ENCODE measurements at places on chromosomes 6 and 20. TPM values are rescaled to one million over a fixed set of nuclear protein-coding genes. Genes with fewer than 3 reads are reported as not detected.

The TNNC2 gene
- total RNA-seq, result not detected

The SLC17A1 gene
- not detected for total RNA-seq

GRCh38 chr6:7617801-7618764, 28.1 kb downstream of the SNRNP48 start:
- H3K36me3 ChIP-seq, result no peaks in the 10 kb centered on the region
- H3K27ac ChIP-seq, result no peak overlapping the region
- H3K4me3 ChIP-seq, result no peak overlapping the region

The CLDN20 gene
- total RNA-seq, result not detected

The POM121L2 gene
- not detected for total RNA-seq

The RFX6 gene
- total RNA-seq, result not detected

The CAP2 gene
- total RNA-seq, result 21.2 TPM

- no peaks in the 10 kb centered on the region for H3K27me3 ChIP-seq
- no peaks in the 10 kb centered on the region for H3K4me1 ChIP-seq
- H3K27ac ChIP-seq, result no peak overlapping the region
- no peak overlapping the region for H3K4me3 ChIP-seq
- H3K36me3 ChIP-seq, result no peaks in the 10 kb centered on the region
Measured at GRCh38 chr6:166714187-166714510, 87.1 kb upstream of the RPS6KA2 start.

GRCh38 chr20:39312676-39313075, 350.5 kb downstream of the DHX35 start:
- H3K36me3 ChIP-seq, result no peaks in the 10 kb centered on the region
- H3K27ac ChIP-seq, result no peak overlapping the region
- DNase-seq, result no peak
- H3K27me3 ChIP-seq, result no peaks in the 10 kb centered on the region

GRCh38 chr6:133240511-133241085, 559 bp upstream of the EYA4 start:
- peak overlapping the region; percentile 1 for H3K4me3 ChIP-seq
- no peak for DNase-seq
- no peaks in the 10 kb centered on the region for H3K36me3 ChIP-seq
- no peak overlapping the region for H3K27ac ChIP-seq
- no peaks in the 10 kb centered on the region for H3K4me1 ChIP-seq

The NMBR gene
- total RNA-seq, result not detected

The HLA-G gene
- 1.3 TPM for total RNA-seq

DNA sequence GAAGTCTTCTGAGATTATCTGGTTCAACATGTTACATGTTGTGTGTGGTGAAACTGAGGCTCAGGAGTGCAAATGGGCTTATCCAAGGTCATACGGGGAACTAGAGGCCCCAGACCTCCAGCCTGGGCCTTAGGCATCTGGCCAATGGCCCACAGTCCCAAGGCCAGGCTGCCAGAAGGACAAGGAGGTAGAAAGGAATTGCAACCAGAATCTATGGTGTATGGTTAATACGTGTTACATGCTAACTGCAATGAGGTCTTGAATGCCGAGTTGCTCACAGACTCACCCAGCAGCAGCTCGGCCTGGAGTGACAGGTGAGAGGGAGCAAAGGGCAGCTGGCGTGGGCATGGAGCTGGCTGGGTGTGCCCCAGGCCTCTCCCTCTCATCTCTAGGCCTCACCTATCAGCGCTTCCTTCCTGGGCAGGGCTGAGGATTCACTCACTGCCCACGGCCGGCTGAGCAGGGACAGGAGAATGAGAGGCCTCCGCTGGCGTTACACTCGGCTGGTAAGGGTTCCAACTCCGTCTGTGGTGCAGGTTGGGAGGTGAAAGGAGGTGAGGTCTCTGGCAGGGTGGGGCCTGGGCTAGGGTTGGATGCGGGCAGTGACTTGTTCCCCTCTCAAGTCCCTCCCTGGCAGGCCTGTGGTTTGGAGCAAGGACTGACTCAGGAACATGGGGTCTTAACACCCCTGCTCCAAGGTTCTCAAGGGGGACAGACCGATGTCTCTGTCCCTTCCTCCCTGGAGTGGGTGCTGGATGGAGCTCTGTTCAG, at the start of gene TLDC2:
TLDC2 (plus strand) TSS at position 437 of the 771 bp plus-strand sequence; CDS start at position 474, 37 bp downstream.
- no peak for DNase-seq
- H3K4me3 ChIP-seq, result no peak within 1 kb of the TSS
- H3K27me3 ChIP-seq, result no peaks in the 10 kb centered on the region
- no peaks in the 10 kb centered on the region for H3K36me3 ChIP-seq

The RIPPLY2 gene
- total RNA-seq, result not detected

The TRIM15 gene
- total RNA-seq, result not detected

DNA sequence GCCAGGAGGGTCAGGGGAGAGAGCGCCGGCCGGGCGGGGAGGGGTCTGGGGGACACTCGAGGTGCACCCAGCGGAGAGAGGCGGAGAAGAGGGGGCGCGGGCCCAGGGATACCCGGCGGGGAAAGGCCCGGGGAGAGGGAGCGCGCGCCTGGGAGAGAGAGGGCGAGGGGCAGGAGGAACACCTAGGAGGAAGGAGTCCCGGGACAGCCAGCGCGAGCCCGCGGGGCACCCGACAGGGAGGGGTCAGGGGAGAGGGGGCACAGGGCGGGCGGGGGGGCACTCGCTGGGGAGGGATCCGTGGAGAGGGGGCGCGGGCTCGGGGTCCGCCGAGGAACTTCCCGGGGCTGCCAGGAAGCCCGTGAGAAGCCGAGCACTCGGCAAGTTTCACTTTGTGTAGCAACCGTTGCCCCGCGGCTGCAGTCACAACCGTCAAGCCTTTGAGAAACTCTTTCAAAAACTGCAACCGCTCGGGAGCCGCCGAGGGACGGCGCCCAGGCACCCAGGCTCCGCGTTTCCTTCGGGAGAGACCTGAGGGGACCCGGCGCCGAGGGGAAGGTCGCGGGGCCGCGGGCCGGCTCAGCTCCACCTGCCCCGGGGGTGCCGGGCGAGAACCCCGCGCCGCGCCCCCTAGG, 471 bp downstream of the EZR start:
- H3K27ac ChIP-seq, result peak overlapping the region; percentile 34
- peak; percentile 88 for DNase-seq
- H3K27me3 ChIP-seq, result no peaks in the 10 kb centered on the region
- H3K4me3 ChIP-seq, result peak overlapping the region; percentile 86
- no peaks in the 10 kb centered on the region for H3K36me3 ChIP-seq

- no peaks in the 10 kb centered on the region for H3K27me3 ChIP-seq
- peaks cover 11% of the 10 kb centered on the region for H3K4me1 ChIP-seq
- no peak overlapping the region for H3K4me3 ChIP-seq
- H3K27ac ChIP-seq, result no peak overlapping the region
- DNase-seq, result no peak
Measured at GRCh38 chr20:41061155-41061554, 32.5 kb downstream of the TOP1 start.

- H3K4me1 ChIP-seq, result peaks cover 5% of the 10 kb centered on the region
- no peak overlapping the region for H3K4me3 ChIP-seq
- no peak for DNase-seq
- no peaks in the 10 kb centered on the region for H3K27me3 ChIP-seq
- H3K36me3 ChIP-seq, result no peaks in the 10 kb centered on the region
- H3K27ac ChIP-seq, result peak overlapping the region; percentile 16
Measured at GRCh38 chr6:3805448-3806123, 43.6 kb upstream of the FAM50B start.

The RBBP8NL gene
- not detected for total RNA-seq

DNA sequence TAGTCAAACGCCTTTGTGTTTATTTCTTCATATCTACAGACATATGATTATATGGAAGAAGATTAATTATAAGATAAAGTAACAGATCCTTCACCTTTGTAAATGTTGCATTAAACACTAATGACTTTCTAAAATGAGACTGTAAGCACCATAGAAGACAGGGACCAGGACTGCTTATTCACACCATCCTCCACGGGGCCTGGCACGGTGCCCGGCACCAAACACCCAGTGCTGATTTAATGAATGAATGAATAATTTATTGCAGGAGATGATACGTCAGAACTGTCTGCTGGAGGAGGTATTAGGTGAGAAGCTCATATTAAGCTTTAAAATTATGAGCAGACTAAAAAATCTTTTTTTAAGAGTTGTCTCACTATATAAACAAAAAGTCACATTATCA, 88.3 kb downstream of the SLX4IP start:
- H3K4me1 ChIP-seq, result no peaks in the 10 kb centered on the region
- no peak overlapping the region for H3K4me3 ChIP-seq
- no peak for DNase-seq
- H3K27ac ChIP-seq, result no peak overlapping the region
- no peaks in the 10 kb centered on the region for H3K36me3 ChIP-seq

DNA sequence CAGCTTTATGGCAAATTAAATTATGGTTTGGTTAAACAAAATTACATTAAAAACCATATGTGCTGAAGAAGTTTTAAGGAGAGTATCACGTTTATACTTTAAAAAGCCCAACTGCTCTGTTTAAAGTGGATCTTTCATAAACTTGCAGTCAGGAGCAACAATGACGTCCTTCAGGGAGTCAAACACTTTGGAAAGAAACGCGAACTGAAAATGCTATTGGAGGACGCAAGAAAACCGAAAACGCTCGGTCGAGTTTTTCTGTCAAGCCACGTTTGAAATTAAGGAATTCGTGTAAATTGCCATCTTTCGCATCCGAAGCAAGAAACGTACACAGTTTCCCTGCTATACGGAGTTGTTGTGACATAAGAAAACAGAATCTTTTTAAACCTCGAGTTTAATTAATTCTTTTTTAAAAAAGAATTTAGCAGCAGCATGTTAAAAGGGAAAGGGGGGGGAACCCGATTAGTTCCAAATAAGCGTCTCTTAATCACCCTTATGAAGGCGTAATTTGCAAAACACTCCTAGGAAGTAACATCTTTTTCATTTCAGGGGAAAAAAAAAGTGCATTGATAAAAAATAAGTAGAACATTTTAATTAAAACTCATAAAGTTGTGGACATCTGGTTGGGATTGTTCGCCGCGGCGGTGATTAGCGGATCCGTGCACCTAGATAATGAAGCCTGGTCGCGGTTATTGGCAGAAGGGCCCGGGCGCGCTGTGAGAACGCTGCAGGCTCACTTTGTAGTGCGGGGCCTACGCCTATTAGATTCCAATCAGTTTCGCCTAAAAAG, 295.4 kb downstream of the TFAP2C start:
- no peaks in the 10 kb centered on the region for H3K27me3 ChIP-seq
- no peak for DNase-seq

The NKX2-2 gene
- not detected for total RNA-seq

The CASS4 gene
- total RNA-seq, result 3.4 TPM

DNA sequence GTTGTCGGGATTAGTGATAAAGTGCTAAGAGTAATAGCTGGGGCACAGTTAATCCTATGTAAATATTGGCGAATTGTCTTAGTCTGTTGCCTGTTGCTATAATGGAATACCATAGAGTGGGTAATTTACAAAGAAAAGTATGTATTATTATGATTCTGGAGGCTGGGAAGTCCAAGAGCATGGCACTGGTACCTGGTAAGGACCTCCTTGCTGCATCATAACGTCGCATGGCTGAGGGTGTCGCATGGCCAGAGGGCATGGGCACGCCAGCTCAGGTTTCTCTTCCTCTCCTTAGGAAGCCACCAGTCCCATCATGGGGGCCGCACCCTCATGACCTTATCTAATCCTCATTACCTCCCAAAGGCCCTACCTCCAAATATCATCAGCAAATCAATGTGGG, 29.7 kb downstream of the IRF4 start:
- H3K36me3 ChIP-seq, result no peaks in the 10 kb centered on the region
- no peak for DNase-seq
- no peaks in the 10 kb centered on the region for H3K4me1 ChIP-seq
- H3K27ac ChIP-seq, result no peak overlapping the region

The PAX1 gene
- total RNA-seq, result not detected

DNA sequence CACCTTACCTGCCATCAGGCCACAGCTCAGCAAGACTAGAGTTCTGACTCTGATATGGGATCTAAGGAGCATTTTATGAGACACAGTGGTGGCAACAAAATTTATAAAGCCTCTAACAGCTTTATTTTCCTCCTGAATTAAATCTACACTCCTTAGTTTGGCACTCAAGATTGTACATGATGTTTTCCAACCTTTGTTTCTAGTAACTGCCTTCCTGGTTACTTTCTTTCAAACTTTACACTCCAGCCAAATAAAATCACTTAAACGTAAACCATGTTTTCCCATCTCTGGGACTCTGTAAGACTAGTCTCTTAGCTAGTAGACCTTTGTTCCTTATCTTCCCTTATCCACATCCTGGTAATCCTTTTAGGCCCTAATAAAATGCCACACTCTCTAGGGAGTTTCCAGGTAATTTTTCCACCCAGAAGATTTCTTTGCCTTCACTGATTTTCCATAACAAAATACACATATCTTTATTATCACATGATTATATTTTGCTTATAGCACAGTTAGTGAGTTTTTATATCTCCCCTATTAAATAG, 92.1 kb downstream of the PKHD1 start:
- no peaks in the 10 kb centered on the region for H3K27me3 ChIP-seq
- no peaks in the 10 kb centered on the region for H3K36me3 ChIP-seq
- H3K27ac ChIP-seq, result no peak overlapping the region
- no peak overlapping the region for H3K4me3 ChIP-seq
- DNase-seq, result no peak

GRCh38 chr6:73879501-73880293, 183.7 kb downstream of the CD109 start:
- no peaks in the 10 kb centered on the region for H3K4me1 ChIP-seq
- no peak overlapping the region for H3K4me3 ChIP-seq
- H3K27ac ChIP-seq, result no peak overlapping the region
- no peak for DNase-seq
- H3K36me3 ChIP-seq, result no peaks in the 10 kb centered on the region
- no peaks in the 10 kb centered on the region for H3K27me3 ChIP-seq

GRCh38 chr6:161828355-161828754, 554.5 kb upstream of the AGPAT4 start:
- no peak for DNase-seq
- no peaks in the 10 kb centered on the region for H3K36me3 ChIP-seq
- no peak overlapping the region for H3K4me3 ChIP-seq
- no peaks in the 10 kb centered on the region for H3K27me3 ChIP-seq
- H3K27ac ChIP-seq, result no peak overlapping the region
- H3K4me1 ChIP-seq, result no peaks in the 10 kb centered on the region

The HS3ST5 gene
- not detected for total RNA-seq
